ENCODE measurements at places on chromosomes 7 and 10. TPM values are rescaled to one million over a fixed set of nuclear protein-coding genes. Genes with fewer than 3 reads are reported as not detected.

IFIT1B gene
- not detected for total RNA-seq

H2BK1 gene
- not detected for total RNA-seq

FGL2 gene
- total RNA-seq: not detected

INMT gene
- not detected for total RNA-seq

BHLHA15 gene
- total RNA-seq: 0.39 TPM

SORCS3 gene
- not detected for total RNA-seq

SPDYE6 gene
- not detected for total RNA-seq

BAIAP2L1 gene
- total RNA-seq: 53.9 TPM

Data from A549 treated with CORT108297 at 1 μM for 4 hours (cell line).